NCI-H1417 treated with DMSO at 0.1 percent for 48 hours (cell line): ENCODE measurements at places on chromosomes 16 and 17.

- DNase-seq: no peak
Measured at GRCh38 chr17:58605470-58605869, 86.4 kb downstream of the TEX14 start.

DNA sequence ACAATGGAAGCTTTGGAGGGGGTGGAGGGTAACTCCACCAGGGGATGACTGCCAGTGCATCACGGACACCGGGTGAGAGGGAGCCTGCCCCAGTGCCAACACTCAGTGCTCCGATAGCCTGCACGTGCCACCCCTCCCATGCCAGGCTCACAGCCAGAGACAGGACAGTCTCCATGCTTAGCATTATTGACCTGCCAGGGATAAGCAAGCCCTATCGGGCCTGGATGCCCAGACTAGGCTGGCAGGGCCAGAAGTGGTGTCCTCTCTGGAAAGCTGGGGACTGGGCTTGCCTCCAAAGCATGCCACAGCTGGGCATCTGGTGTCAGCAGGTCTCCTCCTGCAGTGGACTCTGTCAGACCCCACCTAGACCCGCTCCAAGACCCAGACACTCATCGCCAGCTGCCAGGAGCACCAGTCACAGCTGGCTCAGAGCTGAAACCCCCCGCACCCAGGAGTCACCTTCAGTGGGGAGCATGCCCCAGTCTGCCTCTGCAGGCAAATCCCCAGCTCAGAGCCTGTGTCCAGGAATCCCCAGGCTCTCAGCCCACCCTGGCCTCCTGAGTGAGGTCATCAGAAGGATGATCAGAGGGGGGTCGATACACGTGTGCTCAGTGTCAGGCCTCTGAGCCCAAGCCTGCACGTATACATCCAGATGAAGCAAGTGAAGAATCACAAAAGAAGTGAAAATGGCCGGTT, 1.8 kb upstream of the RHBDF1 start:
- DNase-seq: no peak

GRCh38 chr17:64123114-64123513, 6.8 kb downstream of the ERN1 start:
- DNase-seq: no peak

GRCh38 chr17:76716146-76716838, 5.5 kb upstream of the MXRA7 start:
- DNase-seq: no peak

DNA sequence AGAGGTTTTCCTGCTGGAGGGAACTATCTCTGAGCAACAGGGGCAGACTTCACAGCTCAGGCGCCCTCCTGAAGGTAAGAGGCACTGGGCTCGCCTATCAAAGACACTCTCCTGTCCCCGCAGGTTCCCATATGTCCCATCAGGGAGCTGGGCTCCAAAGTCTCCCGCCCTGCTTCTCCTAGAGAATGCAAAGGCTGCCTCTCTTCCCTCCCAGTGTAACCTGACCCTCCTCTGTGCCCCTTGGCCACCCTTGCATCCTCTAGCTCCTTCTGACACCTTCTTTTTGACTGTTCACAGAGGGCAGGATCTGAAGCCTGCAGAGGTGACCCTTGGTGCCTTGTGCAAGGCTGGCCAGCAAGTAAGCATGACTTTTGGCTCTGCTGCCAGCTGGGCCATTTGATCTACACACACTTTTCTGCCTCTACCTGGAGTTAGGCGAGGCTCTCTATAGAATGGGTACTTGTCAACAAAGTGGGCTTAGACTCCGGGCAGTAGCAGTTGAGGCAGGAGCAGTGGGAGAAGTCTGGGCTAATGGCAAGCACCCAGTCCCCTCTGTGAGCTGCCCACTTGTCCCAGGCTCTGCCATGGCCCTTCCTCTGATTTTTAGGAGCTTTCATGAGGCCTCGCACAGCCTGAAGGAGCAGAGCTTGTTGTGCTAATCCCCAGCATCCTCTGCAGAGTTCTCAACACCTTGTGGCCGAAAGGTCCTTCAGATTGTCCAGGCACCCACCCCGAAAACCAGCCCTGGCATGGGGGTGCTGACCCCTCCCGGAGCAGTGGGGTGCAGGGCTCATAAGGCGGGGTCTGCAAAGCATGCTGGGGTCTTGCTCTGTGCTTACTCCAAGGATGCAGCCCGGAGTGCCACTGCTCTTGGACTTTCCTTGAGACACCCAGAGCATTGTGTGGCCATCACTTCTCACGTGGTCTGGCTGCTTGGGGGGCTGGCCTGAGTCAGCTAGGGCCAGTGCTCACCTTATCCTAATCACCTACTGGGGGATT, 122.9 kb downstream of the METRNL start:
- no peak for DNase-seq

- DNase-seq: no peak
Measured at GRCh38 chr17:40864661-40865390, 2.2 kb downstream of the KRT12 start.

DNA sequence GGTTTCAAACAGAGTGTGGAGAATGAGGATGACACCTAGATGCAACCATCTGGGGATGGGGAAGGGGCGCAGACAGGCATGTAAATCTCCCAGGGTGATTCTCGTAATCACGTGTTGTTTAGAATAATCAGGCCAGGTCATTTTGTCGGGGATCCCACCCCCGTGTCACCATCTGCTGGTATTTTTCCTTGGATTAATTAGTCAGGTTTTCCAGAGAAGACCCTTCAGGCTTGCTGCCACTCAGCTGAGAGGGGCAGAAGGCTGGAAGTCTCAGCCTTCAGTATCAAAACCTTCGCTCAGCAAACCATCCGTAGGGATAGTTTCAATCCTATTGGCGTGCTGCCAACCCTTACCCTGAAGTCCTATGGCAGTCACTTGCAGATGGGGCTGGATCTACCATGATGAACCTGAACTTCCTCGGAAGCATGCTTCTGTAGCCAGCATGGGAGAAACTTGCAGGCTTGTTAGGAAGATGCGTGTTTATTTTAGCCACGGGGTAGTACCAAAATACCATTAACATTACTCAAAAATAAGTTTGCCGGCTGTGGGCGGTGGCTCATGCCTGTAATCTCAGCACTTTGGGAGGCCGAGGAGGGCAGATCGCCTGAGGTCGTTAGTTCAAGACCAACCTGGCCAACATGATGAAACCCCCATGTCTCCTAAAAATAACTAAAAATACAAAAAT, 7.5 kb upstream of the ADCY9 start:
- no peak for DNase-seq

DNA sequence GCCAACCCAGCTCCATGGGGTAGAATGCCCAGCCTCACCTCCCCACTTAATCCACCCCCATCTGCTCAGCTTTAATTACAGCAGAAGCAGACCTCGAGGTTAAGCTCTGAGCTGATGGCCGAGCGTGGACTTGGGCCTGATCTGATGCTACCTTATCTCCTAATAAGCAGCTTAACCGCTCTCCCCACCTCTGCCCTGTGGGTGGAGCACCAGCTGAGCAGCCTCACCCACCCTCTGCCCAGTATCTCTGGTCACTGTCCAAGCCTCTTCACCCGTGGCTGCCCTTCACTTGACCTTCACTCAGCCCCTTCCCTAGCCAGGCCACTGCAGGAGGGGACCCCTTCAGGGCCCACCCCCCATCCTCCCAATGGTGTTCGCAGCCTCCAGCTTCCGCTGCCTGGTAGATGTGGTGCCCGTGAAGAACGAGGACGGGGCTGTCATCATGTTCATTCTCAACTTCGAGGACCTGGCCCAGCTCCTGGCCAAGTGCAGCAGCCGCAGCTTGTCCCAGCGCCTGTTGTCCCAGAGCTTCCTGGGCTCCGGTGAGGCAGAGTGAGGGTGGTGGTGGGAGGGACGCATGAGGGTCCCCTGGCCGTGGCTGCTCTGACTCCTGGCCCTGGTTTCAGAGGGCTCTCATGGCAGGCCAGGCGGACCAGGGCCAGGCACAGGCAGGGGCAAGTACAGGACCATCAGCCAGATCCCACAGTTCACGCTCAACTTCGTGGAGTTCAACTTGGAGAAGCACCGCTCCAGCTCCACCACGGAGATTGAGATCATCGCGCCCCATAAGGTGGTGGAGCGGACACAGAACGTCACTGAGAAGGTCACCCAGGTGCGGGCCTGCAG, 6.8 kb downstream of the KCNH6 start:
- DNase-seq: no peak

- no peak for DNase-seq
Measured at GRCh38 chr17:64706224-64707049, 44.3 kb upstream of the SMURF2 start.

DNA sequence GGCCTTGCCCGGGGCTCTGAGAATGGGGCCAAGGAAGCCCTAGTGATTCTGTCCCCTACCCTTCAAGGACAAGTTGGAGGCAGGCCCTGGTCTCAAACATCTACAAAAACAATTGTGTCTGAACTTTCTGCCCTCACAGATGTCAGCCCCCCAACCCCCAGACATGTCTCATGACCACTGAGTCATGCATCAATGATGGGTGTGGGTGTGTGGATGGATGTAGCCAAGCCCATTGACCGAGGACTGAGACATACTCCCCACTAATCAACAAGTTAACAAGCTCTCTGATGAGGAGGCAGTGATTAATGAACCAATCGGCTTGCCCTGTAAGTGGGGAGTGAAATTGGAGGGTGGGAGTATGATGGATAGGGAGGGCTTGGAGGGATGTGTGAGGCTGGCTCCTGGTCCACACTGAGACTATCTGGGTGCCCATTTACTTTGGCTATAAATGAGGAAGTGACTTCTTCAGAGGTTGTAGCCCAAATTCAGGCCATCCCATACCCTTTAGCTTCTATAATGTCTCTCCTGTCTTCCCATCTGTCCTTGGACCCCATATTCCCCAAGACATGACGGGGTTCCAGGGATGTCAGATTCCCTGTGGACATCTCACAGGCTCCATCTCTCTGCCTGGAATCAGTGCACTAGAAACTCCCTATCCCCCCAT, 97.1 kb upstream of the TMEM97 start:
- no peak for DNase-seq

DNA sequence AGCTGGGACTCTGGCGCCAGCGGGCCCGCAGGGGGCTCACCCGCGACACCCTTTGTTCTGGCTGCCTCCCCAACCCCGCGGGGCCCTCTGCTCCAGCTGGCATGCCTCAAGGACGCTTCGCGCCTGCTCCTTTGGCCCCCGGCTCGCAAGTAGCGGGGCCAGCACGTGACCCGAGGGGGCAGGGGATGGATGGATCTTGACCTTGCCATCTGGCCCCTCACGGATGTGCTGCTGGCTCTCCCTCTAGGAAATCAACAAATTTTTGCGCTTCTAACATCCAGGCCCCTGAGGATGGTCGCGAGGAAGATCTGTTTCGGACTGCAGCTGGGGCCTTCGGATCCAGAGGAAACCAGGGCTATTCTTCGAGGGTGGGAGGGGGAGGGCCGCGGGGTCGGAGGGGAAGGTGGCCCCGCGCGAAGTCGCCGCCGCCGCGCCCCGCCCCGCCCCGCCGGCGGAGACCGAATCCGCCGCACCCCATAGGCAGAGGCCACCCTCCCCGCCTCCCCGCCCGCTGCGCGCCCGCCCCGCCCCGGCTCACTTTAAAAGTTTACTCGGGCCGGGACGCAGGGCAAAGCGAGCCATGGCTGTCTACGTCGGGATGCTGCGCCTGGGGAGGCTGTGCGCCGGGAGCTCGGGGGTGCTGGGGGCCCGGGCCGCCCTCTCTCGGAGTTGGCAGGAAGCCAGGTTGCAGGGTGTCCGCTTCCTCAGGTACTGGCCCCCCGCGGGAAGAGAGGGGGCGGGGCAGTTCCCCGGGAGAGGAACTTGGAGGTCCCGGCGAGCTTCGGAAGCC, at the start of gene ACSF2:
Gene ACSF2, plus strand, starts transcription at position 537 of the 790 bp plus-strand sequence. Its CDS starts 44 bp downstream, at position 581.
- DNase-seq: no peak

GRCh38 chr17:80660527-80661198, 116.0 kb downstream of the RPTOR start:
- DNase-seq: no peak

DNA sequence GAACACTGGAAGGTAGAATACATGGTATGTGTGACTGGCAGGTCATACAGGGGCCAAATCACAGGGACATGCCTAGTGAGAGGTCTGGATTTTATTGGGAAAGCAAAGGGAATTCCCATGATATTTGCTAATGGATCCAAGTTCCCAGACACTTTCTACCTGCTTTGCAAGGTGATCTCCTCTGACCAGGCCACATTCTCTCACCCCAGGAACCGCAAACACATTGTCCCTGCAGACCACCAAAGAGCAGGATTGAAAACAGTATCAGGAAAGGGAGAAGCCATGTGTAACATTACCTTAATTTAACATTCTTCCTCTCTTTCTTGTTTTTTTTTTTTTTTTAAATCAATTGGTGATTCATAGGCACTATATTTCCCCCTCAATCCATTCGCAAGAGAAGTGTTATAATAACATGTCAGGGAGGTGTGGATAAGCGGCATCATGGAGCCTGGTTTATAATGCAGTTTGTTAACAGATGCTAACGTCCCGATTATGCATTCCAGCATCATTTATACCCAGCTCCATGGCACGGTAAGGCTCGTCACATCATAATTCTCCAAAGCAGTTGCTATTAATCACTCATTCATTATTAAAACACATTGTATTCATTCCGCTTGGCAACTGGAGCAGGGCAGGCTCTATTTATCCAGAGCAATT, 155.1 kb upstream of the CCL2 start:
- no peak for DNase-seq

GRCh38 chr17:61478026-61478789, 26.0 kb downstream of the TBX4 start:
- no peak for DNase-seq

DNA sequence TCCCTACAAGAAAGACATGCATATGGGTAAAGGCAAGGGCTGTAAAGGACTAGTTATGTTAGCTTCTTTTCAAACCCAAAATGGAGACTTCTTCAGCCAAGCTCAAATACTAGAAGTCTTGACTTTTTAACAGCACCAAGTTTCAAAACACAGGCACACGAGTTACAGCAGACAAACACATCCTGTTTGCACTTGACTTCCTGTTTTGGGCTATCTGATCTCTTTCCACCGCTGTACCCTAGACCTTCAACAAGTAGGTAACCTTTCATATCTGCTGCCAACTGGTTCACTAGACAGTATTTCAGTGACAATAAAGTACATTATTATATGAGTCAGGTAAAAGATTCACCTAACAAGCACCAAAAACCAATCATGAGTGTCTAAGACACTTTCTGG, 12.3 kb downstream of the RFFL start:
- no peak for DNase-seq

GRCh38 chr16:51449441-51449840, 298.4 kb upstream of the SALL1 start:
- DNase-seq: no peak

- DNase-seq: no peak
Measured at GRCh38 chr17:82888583-82889495, 49.0 kb upstream of the ZNF750 start.

DNA sequence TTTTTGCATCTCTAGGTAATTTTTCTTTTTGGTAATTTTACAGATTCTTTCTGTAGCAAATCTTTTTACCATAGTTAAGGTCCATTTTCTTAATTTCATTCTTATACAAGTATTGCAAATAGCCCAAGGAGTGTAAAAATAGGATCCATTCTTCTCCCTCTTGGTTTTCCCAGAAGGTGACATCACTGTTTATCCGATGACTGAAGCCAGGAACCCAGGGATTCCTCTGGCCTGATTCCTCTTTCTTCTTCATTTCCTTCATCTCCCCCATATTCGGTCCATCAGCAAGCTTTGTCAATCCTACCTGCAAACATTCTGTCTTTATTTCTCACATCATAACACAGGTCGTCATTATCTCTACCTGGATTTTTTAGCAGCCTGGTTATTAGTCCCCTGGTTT, 5.3 kb downstream of the RBBP6 start:
- no peak for DNase-seq
